H9 (cell line): ENCODE measurements at places on chromosomes 1 and 21.
A peak's percentile ranks its signal among the peaks of the same experiment; 100 is the strongest.

DNA sequence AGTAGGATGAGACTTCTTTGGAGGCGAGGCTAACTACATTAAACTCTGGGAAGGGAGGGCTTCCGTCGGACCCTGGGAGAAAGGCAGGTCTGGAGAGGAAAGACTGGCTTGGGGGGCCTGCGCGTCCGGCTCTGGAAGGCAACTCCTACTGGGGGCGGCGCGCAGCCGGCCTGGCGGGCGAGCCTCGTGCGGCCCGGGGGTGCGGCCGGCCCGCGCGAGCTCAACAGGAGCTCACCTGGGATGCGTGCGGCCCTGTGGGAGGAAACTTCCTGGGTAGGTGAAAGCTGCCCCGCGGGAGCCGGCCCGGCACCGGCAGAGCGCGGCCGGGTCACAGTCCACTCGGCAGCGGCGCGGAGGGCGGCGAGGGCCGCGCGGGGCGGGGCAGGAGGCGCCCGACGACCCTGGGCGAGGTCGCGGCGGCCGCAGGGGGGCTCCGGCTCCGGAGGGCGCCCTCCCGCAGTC, 449 bp downstream of the EPS15 start:
- H3K4me3 ChIP-seq: peak overlapping the region; percentile 85
- no peaks in the 10 kb centered on the region for H3K27me3 ChIP-seq
- DNase-seq: peak; percentile 53
- no peak overlapping the region for H3K27ac ChIP-seq
- no peaks in the 10 kb centered on the region for H3K36me3 ChIP-seq
- no peaks in the 10 kb centered on the region for H3K4me1 ChIP-seq

DNA sequence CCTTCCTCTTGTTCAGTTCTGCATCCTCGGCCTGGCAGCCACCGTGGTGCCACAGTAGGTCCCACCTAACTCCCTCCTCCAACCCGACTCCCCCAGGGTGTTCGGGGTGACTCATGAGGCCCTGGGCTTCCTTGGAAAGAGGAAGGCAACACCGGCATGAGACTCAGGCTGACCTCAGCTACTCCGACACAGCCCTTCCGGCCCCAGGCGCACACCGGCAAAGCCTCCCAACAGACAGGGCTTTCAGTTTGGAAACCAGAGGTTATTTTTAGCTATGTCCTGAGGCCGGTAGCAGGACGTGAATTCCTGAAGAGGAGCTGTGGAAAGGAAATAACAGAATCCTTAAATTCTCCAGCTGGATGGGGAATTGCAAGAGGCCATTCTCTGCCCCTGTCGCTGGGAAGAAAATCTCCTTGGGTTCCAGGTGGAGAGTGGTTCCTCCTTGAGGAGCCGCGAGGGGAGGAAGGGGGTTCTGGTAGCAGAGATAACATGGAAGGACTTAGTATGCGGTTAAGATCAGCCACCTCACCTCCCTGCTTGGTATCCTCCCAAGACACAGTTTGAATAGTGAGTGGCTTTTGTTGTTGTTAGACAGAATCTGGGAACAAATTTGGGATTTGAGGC, 24.4 kb downstream of the PLXNA2 start:
- H3K36me3 ChIP-seq: no peaks in the 10 kb centered on the region
- H3K27me3 ChIP-seq: no peaks in the 10 kb centered on the region
- no peak overlapping the region for H3K4me3 ChIP-seq
- no peak for DNase-seq
- H3K4me1 ChIP-seq: no peaks in the 10 kb centered on the region

DNA sequence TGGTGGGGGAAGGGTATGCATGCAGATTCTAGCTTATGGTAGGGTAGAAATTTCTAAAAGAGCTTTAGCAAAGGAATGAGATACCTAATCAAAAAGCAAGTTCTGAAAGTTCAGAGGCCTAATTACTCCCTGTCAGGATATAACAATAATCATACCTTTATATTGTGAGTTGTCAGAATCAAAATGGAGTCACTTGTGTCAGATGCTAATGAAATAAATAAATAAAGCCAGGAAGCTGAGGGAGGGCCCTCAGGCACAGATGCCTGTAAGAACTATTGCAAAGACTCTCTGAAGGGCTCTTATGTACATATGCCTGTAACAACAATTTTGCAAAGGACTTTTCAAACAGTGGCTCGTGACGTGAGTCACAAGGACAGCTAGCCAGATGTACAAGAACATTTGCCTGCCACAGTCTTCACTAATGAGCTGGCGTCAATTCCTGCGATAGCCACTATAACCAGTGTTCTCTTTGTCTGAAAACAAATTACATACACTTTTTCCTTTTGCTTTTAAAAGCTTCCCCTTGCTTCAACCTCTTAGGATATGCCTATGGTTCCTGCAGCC, 27.4 kb upstream of the DNASE2B start:
- no peak overlapping the region for H3K4me3 ChIP-seq
- H3K36me3 ChIP-seq: no peaks in the 10 kb centered on the region
- no peak for DNase-seq
- no peaks in the 10 kb centered on the region for H3K27me3 ChIP-seq
- H3K4me1 ChIP-seq: no peaks in the 10 kb centered on the region
- no peak overlapping the region for H3K27ac ChIP-seq

DNA sequence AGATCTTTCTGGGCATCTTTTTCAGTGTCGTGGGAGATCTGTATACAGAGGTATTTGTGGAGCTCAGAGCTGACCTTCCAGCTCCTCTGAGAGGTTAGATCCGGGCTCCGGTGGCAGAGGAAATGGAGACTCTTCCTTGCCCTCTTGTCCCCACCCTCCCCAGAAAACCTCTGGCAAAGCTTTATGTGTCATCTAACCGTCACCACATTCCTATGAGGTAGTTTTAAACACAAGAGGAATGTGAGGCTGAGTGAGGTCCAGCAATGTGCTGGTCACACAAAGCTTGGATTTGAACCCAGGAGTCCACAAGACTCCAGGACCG, 1.2 kb downstream of the CD160 start:
- DNase-seq: no peak
- no peaks in the 10 kb centered on the region for H3K27me3 ChIP-seq
- H3K36me3 ChIP-seq: no peaks in the 10 kb centered on the region
- no peak overlapping the region for H3K27ac ChIP-seq
- H3K4me1 ChIP-seq: no peaks in the 10 kb centered on the region
